Fibroblast of skin of abdomen (primary cell): ENCODE measurements at places on chromosomes 16 and 17.

DNA sequence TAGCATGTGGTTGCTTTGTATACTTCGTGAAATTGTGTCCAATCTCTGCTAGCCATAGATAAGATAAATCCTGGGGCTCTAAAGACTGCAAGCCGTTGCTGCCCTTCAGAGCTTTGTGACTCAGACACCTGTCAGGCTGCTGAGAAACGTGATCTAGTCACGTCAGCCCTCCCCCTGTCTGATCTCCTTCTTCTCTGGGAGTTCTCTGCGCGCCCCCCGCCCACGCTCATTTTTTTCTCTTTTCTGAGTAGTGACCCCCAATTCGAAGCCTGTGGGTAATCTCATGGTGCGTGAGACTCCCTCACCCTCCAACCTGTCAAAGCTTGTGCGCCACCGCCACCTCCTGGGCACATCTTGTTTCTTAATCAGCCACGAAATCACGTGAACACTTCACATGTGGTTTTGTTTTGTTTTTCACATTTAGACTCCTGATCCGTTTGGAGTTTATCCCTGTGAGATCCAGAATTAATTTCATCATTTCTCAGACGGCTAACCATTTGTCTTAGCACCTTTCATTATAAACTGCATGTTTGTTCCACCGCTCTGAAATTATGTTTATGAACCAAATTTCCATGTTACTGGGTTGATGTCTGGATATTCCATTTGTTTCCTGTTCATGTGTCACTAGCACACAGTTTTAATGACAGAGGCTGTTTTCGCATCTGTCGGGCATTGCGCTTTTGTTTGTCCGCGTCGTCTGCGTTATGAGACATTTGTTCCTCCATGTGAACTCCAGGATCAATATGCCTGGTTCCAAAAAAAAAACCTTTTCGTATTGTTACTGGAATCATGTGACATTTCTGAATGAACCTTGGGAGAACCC lies 977 bp upstream of the ZNF778 start:
- DNase-seq, result peak; percentile 68

- no peak for DNase-seq
Observed at GRCh38 chr16:70482624-70483023, 28.2 kb downstream of the FCSK start.

- DNase-seq, result no peak
Observed at GRCh38 chr17:77304051-77304745, 163.4 kb downstream of the SEC14L1 start.

DNA sequence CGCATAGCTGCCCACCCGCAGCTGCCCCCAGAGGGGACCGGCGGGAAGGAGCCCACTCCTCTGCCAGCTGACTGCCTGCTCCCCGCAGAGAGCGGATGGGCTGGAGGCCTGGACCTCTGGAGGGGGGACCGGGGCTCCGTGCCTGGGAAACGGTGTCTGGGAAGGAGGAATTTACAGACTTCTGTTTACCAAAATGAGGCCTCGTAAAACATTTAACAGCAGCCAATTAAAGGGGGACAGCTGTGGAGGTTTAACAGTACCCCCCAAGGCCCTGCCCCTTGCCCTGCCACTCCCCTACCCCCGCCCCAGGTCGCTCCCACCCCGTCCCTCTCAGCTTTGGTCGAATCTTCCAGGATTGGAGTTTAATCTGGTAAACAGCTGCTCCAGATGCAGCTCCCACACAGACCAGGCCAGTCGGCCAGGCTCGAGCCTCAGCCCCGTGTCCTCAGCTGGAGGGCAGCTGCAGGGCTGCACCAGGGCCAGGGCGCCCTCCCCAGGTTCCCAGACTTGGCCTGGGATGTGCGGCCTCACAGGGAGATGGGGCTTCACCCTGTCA lies 41.1 kb downstream of the BAHCC1 start:
- no peak for DNase-seq

GRCh38 chr17:36722121-36722902 lies 120.9 kb downstream of the MRM1 start:
- peak; percentile 21 for DNase-seq

- DNase-seq, result no peak
Observed at GRCh38 chr16:51773071-51773890, 622.2 kb upstream of the SALL1 start.

DNA sequence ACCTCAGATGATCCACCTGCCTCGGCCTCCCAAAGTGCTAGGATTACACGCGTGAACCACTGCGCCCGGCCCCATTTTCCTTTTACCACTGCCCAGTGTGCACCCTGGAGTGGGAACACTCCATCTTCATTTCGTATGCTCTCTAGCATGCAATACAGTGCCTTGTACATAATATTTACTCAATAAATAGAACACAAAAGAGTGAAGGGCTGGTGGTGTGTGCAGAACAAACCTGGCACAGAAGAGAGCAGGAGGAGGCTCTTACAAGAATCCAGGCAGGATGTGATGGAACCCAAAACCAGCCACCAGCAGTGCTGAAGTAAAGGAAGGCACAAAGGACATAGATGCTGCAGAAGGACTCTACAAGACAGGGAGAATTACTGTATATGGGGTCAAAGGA lies 7.3 kb downstream of the KRT37 start:
- DNase-seq, result no peak

- DNase-seq, result no peak
Observed at GRCh38 chr17:28657756-28658155, 4.0 kb downstream of the SDF2 start.

DNA sequence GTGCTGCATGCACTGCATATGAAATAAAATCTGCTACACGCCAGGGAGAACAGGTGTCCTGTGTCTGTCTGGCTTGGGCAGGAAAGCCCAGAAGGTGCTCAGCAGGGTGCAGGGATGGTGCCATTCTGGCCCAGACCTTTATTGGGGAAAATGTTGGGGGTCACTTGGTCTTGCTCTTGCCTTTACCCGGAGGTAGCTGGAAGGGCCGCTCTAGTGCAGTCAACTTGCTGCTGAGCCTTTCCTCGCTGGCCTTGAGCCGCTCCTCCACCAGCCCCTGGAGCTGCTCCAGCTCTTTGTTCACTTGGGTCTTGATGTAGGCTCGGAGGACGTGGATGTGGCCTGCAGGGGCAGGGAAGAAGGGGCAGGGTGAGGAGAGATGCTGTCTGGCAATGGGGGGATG lies 4.5 kb downstream of the CFAP119 start:
- no peak for DNase-seq

- no peak for DNase-seq
Observed at GRCh38 chr17:18994631-18995030, 9.9 kb downstream of the FAM83G start.

- no peak for DNase-seq
Observed at GRCh38 chr17:3039736-3040135, 23.7 kb downstream of the OR1D5 start.

- no peak for DNase-seq
Observed at GRCh38 chr17:37211136-37211535, 164.6 kb upstream of the C17orf78 start.

GRCh38 chr16:15650698-15651171 lies 690 bp downstream of the NDE1 start:
- no peak for DNase-seq

DNA sequence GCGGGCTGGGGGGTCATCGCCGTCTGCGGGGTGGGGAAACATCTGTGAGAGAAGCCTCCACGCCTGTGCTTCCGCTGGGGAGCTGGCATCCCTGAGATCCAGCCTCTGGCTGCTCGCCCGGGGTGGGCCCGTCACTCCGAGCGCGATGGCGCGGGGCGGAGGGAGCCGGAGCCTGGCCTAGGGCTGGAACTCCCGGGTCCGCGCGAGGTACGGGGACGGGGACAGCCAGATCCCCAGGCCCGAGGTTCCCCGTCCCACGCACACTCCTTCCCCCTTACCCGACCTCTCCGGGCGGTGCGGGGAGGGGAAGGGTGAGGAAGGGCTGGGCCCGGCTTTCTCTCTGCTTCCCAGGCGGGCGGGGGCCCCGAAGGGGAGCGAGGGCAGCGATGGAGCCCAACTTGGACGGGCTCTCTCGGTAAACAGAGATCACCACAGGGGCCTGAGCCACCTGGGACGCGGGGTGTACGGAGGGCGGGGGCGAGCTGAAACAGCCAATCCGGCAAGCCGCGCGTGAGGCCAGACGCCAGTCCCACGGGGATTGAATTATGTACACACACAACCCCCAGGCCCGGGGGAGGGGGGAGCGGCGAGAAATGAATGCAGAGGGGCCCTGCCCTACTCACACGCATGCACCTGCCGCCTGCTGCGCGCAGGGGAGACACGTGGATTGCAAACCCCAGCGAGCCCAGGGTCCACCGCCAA lies at the start of gene SLC16A11:
Gene SLC16A11 (minus strand): TSS at position 596 of the 702 bp plus-strand sequence. CDS start 579 bp downstream, at position 17.
- DNase-seq, result no peak

- no peak for DNase-seq
Observed at GRCh38 chr16:84331998-84332780, 36.1 kb upstream of the ATP2C2 start.

DNA sequence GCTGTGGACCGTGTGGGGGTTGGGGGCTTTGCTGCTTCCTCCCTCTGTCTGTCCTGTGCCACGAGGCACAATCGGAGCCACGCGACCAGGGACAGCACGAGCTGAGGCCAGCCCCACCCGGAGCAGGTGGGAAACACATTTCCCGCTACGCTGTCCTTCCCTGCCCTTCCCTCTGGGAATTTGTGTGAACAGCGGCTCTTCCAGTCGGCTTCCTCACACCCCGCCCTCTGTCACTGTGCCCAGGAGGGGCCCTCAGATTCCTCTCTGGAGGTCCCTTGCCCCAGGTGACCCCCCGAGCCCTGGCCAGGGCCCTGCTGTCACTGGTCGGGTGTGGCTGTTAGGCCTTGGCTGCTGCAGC lies 19.6 kb downstream of the SPIRE2 start:
- no peak for DNase-seq
